Occipital lobe (tissue), 3 donors: ENCODE measurements at places on chromosomes 7 and 10.

GRCh38 chr7:94580601-94581000 is 71.0 kb downstream of the CASD1 start:
- DNase-seq = no peak

- no peak for DNase-seq
Observed at GRCh38 chr7:128937271-128937646, 468 bp upstream of the IRF5 start.

GRCh38 chr7:97971120-97971989 is 18.6 kb downstream of the OCM2 start:
- no peak for DNase-seq

GRCh38 chr7:124908259-124908658 is 21.4 kb downstream of the POT1 start:
- DNase-seq = no peak

GRCh38 chr10:11191678-11192077 is 174.0 kb downstream of the CELF2 start:
- DNase-seq = no peak

GRCh38 chr7:129872054-129872453 is 80.7 kb downstream of the UBE2H start:
- no peak for DNase-seq

GRCh38 chr10:497898-498451 is 191.5 kb downstream of the DIP2C start:
- DNase-seq = no peak

GRCh38 chr7:28674359-28674782 is 262.1 kb downstream of the CREB5 start:
- DNase-seq = no peak

DNA sequence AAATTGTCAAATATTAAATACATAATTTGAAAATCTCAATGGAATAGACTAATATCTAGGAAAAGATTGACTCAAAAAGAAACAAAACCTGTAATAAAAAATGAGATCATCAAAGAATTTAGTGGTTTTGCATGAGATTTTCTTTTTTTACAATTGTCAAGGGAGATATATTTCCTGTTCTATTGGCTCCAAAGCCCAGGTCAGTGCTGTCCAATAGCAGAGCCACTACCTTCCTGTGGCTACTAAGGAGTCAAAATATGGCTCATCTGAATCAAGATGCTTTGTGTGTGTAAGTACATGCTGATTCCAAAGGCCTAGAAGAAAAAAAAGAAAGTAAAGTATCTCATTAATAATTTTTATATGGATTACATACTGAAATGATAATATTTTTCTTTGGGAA is 191.9 kb downstream of the C7orf25 start:
- no peak for DNase-seq

GRCh38 chr7:4700577-4701235 is 18.6 kb downstream of the FOXK1 start:
- DNase-seq = no peak

DNA sequence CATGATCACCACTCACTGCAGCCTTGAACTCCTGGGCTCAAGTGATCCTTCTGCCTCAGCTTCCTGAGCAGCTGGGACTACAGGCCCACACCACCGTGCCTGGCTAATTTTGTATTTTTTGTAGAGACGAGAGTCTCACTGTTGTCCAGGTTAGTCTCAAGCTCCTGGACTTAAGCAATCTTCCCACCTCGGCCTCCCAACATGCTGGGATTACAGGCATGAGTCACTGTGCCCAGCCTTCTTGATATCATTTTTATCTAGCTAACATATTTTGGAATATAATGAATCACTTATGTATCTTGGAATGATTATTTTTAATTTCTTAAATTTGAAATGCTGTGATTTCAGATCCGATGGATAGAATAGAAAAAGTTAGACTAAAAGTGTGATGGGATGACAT is 18.4 kb downstream of the ARL4A start:
- DNase-seq = no peak

- no peak for DNase-seq
Observed at GRCh38 chr10:53650794-53651193, 878.2 kb upstream of the MBL2 start.

- DNase-seq = no peak
Observed at GRCh38 chr10:14074062-14074884, 256.5 kb downstream of the FRMD4A start.

DNA sequence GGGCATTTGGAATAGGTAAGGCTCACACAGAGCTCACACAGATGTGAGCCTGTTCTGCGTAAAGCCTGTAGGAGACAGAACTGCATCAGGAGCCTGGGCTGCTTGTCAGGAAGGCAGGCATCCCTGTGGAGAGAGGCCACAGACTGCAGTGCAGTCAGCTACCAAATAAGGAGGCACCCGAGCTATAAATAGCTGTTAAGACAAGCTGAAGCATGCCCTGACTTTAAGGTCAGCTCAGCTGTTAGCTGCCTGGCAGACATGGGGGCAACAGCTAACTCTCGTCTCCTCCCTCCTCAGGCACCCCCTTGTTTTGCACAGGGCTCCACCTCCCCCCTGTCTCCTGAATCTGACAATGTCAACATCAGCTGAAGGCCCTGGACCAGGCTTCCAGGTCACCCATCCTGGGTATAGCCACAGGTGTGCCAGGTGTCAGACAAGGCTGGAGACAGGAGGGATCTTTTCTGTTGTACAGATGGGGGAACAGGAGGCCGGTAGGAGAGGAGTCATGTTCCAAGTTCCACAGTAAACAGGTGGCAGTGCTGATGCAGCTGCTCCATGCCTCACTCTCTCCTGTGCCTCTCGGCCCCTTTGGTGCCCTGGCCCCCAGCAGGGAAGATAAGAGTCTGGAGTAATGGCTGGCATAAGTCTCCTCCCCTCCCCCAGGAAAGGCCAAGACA is 27.6 kb upstream of the MKRN1 start:
- DNase-seq = no peak

DNA sequence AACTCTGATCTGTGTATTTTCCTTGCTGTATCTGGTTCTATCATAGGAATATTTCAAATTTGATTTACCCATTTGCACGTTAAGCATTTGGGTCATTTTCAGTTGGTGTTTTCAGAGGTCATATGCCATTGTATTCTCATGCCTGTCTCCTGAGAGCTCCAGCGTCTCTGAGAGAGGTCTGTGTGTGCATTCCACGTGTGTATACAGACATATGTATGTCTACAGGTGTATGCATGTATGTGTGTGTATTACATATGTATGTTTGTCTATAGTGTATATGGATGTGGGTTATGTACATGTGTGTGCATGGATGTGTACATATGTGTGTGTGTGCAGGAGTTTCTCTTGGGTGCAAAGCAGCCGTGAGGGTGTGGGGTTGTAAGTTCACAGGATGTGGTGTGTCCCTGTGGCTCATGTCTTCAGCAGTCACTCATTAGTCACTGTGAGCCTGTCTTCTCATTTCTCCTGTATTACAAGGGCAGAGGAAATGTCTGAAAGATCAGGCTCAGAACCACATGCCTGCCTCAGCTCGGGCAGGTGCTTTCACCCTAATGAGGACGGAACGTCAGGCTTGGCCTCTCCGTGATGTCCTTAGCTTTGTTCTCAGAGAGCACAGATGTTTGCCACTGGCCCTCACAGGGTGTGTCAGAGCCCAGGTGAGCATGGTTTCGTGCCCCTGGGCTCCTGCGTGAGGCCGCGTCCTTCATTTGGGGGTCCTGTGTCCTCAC is 101.6 kb downstream of the NKX6-2 start:
- DNase-seq = no peak

DNA sequence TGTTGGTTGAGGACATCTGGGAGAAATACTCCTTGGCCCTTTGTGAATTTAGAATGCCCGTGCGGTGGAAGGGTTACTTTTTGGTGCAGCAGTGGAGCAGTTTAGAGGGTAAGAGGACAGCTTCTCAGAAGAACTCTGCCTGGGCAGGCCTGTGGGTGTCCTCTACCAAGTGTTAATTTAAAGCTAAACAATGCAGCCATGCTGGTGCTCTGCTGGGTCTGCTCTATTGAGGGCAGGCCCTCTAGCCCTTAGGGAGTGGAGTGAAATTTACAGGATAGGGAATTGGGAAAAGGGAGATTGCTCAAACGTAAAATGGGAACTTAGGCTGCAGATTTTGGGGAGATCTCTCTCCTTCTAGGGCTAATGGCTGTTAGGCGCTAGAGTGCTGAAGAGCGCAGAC is 22.1 kb downstream of the BLNK start:
- no peak for DNase-seq

GRCh38 chr7:159030490-159031134 is 114.1 kb downstream of the VIPR2 start:
- DNase-seq = no peak

DNA sequence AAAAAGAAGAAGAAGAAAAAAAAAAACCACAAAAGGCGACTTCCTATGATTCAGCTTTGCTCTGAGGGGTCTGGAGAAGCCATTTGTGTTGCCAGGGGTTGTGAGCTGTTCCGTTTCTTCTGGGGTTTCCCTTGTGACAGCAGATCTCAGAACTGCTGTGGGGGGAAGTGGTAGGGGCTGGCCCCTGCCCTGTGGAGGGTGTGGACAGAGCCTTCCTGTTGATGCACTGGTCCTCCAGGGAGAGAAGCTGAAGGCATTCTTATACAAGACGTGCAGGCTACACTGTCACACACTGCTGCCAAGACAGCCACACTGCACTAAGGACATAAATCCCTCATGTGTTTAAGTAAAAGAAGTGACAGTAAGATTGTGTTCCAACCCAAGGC is 17.3 kb upstream of the CSGALNACT2 start:
- no peak for DNase-seq

DNA sequence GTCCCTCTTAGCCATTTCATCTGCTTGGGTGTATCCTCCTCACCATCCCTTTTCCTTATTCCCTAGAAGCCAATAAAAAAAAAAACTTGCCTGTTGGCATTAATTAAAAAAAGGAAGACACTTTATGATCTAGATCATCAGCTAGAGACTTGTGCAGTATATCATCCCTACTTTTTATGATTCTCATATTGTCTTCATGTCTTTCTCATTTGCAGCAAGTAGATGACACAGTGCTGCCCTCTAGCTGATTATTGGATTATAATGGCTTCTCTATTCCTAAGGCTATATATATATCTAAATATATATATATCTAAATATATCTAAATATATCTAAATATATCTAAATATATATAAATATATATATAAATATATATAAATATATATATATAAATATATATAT is 272.4 kb upstream of the LRGUK start:
- DNase-seq = no peak

DNA sequence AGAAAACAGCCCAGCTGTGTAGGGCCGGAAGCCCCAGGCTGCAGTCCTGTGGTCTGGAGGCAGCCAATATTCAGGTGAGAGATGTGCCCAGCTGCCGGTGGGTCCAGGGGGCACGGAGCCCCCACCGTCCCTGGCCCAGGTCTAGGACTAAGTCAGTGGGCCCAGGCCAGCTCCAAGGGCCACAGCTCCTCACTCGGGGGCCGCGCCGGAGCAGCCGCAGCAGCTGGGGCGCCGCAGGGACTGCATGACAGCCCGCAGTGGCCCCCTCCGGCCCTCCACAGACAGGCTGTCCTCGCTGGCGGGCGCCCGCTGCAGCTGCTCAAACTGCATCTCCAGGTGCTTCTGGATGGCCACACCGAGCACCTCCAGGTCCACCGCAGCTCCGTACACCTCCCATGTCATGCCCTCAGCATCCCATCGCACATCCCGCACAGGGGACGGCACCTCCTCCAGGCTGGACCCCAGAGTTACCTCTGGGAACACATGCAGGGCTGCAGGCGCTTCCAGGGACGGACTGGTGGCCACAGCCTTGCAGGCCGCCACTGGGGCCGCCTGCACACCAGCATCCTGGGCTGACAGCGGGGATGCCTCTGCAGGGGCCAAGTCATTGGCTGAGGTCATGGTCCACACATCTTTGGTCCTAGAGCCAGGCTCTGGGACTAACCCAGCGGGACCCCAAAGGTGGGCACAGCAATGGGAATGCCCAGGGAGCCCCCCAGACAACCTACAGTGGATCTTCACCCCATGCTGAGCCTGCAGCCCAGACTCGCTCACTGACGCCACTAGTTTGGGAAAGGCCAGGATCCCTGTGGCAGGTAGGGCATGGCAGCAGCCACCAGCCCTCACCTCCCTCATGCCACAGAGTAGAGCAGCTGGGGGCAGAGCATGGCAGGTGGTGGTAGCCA is 7.0 kb downstream of the GPRIN2 start:
- no peak for DNase-seq

- DNase-seq = no peak
Observed at GRCh38 chr10:33276282-33276923, 58.1 kb downstream of the NRP1 start.

- no peak for DNase-seq
Observed at GRCh38 chr7:152937282-152937681, 177.7 kb downstream of the ACTR3B start.

DNA sequence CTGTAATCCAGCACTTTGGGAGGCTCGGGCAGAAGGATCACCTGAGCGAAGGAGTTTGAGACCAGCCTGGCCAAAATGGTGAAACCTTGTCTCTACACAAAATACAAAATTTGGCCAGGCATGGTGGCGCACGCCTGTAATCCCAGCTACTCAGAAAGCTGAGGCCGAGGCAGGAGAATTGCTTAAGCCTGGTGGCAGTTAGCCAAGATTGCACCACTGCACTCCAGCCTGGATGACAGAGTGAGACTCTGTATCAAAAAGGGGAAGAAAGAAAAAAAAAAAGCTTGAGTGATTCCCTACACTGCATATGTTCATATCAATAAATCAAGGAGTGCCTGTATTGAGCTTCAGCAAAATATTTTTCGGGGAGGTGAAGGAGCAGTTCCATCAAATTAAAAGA is 45.8 kb upstream of the SRRM3 start:
- DNase-seq = no peak

DNA sequence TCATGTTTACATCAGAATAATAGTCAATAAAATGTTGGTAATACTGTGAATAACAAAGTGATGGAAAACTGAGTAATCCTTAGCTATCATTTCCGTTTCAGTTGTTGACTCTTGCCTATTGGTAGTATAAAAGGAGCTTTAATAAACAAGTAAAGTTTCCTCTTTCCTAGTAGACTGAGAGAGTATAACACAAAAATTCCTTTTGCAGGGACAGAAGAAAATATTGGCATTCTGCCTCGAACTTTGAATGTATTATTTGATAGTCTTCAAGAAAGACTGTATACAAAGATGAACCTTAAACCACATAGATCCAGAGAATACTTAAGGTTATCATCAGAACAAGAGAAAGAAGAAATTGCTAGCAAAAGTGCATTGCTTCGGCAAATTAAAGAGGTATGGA is 9.4 kb downstream of the KIF20B start:
- no peak for DNase-seq

GRCh38 chr10:110457851-110458250 is 39.9 kb upstream of the DUSP5 start:
- no peak for DNase-seq

- DNase-seq = no peak
Observed at GRCh38 chr10:15738270-15738925, 18.7 kb upstream of the ITGA8 start.

- DNase-seq = no peak
Observed at GRCh38 chr7:35792472-35792871, 8.4 kb upstream of the SEPTIN7 start.

GRCh38 chr7:33946094-33946699 is 40.9 kb downstream of the BMPER start:
- no peak for DNase-seq

DNA sequence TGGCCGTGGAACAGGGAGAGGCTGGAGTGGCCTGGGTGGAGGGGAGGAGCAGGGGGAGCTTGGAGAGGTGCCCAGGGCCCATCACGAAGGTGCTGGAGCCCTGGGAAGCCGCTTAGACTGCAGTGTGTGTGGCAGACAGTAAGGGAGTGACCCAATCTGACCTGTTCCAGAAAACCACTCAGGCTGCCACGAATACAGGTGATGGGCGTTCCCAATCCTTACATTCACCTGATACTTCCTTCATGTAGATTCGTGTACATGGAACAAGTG is 161.7 kb downstream of the SVIL start:
- no peak for DNase-seq
